ENCODE measurements at places on chromosomes 2 and 18.
A peak's percentile ranks its signal among the peaks of the same experiment; 100 is the strongest.

DNA sequence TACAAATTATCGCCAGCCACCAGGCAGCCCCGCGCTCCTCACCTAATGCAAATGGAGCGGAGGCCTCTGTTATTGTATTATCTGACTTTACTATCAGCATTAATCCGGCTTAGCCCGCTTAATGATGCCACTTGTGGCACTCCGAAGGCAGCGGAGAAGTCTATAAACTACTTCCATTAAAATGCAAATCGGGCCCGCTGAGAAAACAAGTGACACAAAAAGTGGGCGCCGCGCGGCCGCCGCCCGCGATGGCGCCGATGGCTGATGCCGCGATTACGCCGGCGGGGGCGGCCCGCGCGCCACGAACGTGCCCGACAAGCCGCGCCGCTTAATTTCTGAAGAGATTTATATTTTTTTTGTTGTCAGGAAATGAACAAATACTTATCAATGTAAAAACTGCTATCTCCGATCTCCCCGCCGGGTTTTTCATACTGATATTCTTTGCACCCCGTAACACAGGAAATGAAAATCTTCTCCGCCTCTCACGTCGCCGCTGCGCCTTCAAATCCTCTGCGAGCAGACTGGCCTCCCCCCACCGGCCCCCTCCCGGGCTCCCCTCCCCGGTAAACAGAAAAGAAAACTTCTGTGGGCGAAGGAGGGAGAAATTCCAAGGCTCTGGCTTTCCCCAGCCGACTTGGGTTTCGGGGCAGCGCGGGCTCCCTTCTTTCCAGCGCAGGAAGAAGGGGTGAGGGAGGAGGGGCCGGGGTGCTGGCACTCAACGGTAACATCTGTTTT, 221.8 kb downstream of the INSIG2 start:
- DNase-seq = no peak

GRCh38 chr18:1796636-1797035, 774.7 kb downstream of the METTL4 start:
- DNase-seq = no peak

GRCh38 chr2:96964221-96964905, 22.0 kb downstream of the FAM178B start:
- no peak for DNase-seq

- peak; percentile 61 for DNase-seq
These were observed 107.7 kb upstream of the PPP1CB start for GRCh38 chr2:28643911-28644334.

DNA sequence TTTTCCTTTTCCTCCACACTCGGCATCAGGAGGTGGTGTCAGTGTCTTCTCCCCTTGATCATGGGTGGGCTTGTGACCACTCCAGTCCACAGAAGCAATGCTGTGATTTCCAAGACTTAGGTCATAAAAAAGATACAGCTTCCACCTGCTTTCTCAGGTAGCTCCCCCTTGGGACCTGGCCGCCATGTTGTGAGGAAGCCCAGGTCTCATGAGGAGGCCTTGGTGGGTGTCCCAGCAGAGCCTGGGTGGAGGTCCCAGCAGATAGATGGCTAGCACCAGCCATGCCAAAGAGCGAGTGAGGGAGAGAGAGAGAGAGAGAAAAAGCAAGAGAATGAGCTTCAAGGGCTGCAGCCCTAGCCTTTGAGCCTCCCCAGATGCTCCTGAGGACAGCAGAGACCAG, 16.0 kb downstream of the SLC66A2 start:
- DNase-seq = no peak

DNA sequence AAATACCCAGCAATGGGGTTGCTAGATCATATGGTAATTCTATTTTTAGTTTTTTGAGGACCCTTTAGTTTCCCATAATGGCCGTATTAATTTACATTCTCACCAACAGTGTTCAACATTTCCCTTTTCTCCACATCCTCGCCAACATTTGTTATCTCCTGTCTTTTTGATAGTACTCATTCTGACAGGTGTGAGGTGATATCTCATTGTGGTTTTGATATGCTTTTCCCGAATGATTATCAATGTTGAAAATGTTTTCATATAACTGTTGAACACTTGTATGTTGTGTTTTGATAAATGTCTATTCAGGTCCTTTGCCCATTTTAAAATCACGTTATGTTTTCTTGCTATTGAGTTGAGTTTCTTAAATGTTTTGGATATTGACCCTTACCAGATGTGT, 5.8 kb upstream of the RIF1 start:
- no peak for DNase-seq

DNA sequence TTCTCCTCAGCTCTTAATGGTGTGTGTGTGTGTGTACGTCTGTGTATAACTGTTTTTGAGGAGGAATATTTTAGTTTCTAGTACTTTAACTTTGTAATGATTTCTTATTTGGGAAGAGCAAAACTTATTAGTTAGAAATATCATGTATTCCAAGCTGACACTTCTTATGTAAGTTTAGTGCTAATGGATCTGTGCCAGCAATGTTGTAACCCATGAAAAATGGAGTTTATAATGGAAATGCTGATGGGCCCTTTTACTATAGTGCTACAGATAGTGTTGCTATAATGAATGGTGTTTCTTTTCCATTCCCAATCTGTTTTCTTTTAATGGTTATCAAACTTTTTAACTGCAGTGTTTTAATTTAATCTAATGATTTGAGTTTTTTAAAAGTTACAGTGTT, 49.8 kb upstream of the OTX1 start:
- no peak for DNase-seq

- DNase-seq = no peak
These were observed 168.4 kb upstream of the THUMPD2 start for GRCh38 chr2:39947294-39948015.

DNA sequence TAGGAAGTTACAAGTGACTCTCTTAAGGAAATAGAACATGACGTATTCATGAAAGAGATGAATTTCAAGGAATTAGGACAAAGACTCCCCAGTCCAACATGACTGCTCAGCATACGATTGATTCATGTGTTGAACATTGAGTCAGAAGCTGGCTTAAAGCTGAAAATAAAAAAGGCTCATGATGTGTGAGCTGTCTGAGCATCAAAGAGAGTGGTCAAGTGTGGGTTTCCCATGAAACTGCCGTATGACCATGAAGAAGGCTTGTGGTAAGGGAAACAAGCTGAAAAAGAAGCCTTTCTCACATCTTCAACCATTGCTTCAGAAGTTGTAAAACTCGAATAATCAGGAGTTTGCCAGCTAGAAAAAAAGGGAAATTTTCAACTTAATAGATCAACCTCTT, 201.9 kb upstream of the APCDD1 start:
- no peak for DNase-seq

- DNase-seq = no peak
These were observed 14.0 kb downstream of the GORASP2 start for GRCh38 chr2:170943041-170943440.

DNA sequence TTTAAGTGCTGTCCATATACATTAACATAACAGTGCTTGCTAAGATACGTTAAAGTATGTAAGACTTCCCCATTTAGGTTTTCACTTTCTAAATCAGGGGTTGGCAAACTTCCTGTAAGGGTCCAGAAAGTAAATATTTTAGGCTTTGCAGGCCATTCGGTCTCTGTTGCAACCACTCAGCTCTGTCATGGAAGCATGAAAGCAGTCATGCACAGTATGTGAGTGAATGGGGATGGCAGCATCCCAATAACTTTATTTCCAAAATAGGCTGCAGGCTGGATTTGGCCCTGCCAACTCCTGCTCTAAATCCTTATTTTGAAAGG, 128.7 kb downstream of the PLA2R1 start:
- DNase-seq = peak; percentile 11

GRCh38 chr2:102063941-102064678, 72.3 kb downstream of the IL1R2 start:
- peak; percentile 96 for DNase-seq

- DNase-seq = no peak
These were observed 554.4 kb upstream of the LRRTM1 start for GRCh38 chr2:80858965-80859364.

DNA sequence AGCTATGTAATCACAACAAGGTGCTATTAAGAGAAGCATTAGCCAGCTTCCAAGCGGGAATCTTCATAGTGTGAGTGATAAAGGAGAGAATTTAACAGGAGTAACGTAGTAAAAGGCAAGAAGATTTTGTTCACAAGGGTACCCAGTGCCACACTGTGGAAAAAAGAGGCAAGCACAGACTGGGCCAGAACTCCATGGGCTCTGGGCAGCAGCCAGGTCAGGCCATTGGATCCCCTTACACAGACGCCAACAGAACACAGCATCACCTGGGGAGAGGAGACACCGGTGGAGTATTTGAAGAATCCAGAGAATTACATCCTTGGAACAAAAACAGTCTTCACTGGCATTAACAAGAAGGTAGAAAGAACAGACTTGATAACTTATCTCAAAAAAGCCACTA, 21.2 kb downstream of the AMER3 start:
- no peak for DNase-seq

DNA sequence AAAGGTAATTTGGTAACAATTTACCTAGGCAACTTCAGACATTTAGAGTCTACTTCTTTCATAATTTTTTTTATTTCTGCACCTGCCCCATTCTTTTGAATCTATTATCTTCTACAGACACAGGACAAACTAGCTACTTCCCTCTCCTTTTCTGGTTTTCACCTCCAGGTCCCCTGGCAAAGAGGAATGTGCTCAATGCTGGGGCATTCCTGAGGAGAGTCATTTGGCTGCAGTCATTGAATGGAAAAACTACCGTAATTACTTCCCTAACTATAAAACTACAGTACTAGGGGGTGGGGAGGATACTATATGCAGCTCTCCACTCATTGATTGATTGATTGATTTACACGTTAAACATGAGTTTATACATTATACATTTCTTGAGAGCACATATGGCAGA, 11.2 kb upstream of the ARHGAP28 start:
- no peak for DNase-seq

- no peak for DNase-seq
These were observed 12.3 kb upstream of the CERS6 start for GRCh38 chr2:168443818-168444217.

- no peak for DNase-seq
These were observed 250.9 kb downstream of the OTX1 start for GRCh38 chr2:63301481-63301880.

DNA sequence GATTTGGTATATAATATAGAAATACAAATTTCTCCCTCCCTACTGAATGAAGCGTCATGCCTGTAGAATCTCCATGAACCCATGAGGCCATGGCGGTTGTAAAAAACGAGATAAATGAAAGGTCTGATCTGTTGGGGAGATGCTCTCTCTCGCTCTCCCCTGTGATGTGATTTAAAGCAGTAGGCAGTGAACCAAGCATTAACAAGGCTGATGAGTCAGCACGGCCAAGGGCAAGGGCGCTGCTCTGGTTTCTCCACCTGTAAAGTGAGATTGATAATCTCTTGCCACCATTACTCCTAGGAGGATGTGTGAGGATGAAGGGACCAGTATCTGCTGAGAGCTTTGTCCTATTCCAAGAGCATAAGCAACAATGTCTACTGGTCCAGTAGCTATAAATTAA, 553.3 kb downstream of the CMPK2 start:
- DNase-seq = no peak

GRCh38 chr2:146246736-146247523, 1597.9 kb upstream of the ACVR2A start:
- DNase-seq = no peak

DNA sequence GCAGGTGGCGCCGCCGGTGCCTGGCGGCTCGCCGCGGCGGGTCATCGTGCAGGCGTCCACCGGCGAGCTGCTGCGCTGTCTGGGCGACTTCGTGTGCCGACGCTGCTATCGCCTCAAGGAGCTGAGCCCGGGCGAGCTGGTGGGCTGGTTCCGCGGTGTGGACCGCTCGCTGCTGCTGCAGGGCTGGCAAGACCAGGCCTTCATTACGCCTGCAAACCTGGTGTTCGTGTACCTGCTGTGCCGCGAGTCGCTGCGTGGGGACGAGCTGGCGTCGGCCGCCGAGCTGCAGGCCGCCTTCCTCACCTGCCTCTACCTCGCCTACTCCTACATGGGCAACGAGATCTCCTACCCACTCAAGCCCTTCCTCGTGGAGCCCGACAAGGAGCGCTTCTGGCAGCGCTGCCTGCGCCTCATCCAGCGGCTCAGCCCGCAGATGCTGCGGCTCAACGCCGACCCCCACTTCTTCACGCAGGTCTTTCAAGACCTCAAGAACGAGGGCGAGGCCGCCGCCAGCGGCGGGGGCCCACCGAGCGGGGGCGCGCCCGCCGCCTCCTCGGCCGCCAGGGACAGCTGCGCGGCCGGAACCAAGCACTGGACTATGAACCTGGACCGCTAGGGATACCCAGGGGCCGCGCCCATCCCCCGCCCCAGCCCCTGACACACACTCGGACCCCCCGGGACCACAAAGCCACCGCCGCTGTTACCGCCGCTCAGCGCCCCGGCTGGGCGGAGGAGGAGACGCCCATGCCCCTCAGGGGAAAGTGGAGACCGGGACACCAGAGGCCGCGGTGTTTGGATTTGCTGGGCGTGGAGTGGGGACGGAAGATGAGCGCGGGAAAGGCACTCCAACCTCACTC, 1.1 kb downstream of the CDK5R2 start:
- no peak for DNase-seq

GRCh38 chr2:99084256-99084655, 57.3 kb upstream of the C2orf15 start:
- no peak for DNase-seq

GRCh38 chr2:233039846-233040530, 7.5 kb downstream of the NEU2 start:
- no peak for DNase-seq

DNA sequence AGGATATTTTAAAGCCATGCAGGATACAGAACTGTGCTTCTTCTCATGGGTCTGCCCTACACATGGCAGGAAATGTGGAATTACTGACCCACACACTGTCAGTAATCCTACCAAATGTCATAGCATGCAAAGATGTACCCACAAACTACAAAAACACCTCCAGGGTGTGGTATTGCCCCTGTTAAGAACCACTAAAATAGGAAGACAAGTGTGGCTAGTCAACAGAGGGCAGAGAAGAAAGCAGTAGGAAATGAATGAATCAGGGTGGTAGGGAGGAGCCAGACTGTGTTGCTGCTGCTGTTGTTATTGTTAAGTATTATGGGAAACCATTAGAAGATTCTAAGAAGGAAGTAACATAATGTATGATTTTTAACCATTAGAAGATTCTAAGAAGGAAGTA, 556.7 kb upstream of the ACVR2A start:
- no peak for DNase-seq

- DNase-seq = peak; percentile 77
These were observed 70.5 kb downstream of the PRPF40A start for GRCh38 chr2:152646775-152647174.

DNA sequence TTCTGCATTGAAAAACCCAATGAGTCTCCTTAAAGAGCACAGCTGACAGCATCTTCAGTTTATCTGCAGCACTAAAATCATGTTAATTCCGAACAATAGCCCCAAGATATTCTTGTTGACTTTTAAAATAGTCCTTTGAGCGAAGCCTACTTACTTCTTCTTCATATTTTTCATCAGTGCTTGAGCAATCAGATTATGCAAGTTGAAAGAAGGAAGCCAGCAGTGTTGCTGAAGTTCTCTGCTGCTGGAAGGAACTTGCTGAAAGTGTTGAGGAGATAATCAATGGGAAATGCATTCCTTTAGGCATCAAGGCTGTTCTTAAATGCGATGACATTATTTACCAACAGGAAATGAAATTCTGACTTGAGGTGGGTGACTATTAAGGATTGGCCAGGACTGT, 105.9 kb upstream of the SNTG2 start:
- DNase-seq = no peak

- no peak for DNase-seq
These were observed 624.3 kb upstream of the FANCL start for GRCh38 chr2:58865436-58865835.
